ENCODE measurements at places on chromosomes 11 and 22.

- DNase-seq: no peak
Observed at GRCh38 chr22:20951151-20951931, 15.7 kb upstream of the AIFM3 start.

DNA sequence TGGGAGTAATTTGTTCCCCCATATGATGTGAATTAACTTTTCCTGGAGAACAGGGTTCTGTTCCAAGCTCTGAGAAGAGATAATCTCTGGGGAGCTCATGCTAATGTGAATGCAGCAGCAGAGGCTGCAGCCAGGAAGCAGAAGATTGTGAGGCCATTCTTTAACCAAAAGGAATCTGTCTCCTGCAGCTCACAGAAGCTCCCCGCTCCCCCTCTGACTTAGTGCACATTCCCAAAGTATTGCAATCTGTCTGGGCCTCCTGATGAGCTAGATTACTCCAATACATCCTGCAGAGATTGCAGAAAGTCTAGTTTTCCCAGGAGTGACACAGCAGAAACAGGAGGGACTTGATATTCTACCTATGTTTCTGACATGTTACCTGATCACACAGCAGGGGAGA is 420.6 kb upstream of the FAT3 start:
- DNase-seq: no peak

DNA sequence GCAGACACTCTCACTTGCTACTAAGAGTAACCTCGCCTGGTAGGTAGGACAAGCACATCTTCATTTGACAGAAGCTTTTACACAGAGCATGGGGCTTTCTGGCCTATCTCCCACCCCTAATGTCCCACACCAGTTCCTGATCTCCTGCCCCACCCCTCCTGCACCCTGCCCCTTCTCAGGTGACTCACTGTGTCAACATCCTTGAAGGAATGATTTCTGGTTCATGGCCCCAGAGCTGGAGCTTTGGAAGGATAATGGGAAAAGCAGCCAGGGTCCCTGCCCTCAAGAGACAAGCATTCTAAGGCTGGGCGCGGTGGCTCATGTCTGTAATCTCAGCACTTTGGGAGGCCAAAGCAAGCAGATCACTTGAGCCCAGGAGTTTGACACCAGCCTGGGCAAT is 47.2 kb downstream of the LRFN4 start:
- no peak for DNase-seq

- no peak for DNase-seq
Observed at GRCh38 chr11:68581439-68581838, 102.9 kb upstream of the GAL start.

DNA sequence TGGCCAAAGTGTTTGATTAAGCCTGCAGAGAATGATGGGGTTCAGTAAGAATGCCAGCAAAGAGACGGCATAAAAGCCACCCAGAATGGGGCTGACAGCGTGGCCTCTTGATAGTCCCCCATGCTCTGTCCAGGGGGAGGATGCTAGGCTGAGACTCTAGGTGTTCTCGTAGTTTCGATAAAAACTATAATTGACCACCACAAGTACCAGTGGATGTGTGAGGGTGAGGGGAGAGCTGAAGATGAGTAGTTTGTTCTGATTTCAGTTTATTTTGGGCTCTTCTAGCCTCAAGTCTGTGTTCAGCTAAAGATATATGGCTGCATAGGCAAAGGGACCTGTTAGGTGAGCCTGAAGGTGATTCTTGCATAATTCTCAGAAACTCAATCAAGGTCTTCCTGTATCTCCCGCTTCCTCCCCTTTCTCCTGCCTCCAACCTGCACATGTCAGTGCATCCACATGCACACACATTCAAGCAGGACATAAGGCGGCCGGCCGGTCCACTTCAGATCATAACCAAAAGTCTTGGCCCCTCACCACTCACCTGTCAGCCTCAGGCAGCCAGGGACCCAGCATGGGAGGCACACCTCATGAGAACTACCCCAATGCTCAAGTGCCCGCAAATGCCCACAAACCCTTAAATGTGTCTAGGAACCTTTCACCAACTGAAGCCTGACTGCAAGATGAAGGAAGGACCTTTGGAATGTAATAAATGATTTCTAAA is 31.2 kb downstream of the FLI1 start:
- DNase-seq: no peak

DNA sequence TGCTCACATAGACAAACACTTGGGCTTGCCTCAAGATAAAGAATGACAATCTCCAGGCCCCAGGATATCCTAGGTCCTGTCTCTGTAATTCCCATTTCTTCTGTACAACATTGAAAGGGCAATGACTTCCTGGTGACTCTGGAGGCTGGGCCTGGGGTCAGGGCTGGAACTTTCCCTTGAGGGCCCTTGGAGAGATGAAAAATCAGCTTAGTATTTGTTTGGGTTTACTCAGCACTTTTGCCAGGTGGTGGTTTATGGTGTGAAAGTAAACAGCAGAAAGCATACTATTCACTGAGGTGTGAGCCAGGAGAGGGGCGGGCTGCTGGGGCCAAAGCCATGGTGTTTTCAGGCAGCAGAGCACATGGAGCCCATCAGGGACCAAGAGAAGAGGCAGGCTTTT is 214.7 kb upstream of the NARS2 start:
- no peak for DNase-seq

DNA sequence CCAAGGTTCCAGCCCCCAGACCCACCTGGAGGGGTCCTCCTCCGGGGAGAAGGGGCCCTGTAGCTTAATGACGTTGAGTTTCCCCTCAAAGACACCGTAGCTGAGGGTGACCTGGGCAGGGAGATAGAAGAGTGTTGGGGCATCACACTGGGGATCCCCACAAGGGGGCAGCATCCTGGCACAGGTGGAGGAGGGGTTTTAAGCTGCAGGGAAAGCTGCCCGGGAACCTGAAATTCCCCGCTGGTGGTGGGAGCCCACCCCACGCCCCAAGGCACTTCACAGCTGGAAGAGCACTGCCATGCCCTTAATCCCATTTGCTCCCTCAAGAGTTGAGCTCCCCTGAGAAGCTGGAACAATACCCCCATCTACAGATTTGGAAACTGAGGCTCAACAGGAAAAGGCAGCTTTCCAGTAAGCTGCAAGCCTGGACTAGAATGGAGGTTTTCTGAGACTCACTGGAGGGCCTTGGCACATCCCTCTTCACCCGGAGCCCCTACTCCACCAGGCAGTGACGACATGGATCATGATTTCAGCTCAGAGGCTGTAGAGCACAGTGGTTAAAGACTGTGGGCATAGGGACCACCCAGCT is 13.7 kb downstream of the MFNG start:
- DNase-seq: no peak

GRCh38 chr22:36839356-36840073 is 21.3 kb upstream of the NCF4 start:
- DNase-seq: no peak

- no peak for DNase-seq
Observed at GRCh38 chr11:34161812-34162492, 56.5 kb downstream of the NAT10 start.

- no peak for DNase-seq
Observed at GRCh38 chr11:8028766-8029165, 41.6 kb downstream of the EIF3F start.

DNA sequence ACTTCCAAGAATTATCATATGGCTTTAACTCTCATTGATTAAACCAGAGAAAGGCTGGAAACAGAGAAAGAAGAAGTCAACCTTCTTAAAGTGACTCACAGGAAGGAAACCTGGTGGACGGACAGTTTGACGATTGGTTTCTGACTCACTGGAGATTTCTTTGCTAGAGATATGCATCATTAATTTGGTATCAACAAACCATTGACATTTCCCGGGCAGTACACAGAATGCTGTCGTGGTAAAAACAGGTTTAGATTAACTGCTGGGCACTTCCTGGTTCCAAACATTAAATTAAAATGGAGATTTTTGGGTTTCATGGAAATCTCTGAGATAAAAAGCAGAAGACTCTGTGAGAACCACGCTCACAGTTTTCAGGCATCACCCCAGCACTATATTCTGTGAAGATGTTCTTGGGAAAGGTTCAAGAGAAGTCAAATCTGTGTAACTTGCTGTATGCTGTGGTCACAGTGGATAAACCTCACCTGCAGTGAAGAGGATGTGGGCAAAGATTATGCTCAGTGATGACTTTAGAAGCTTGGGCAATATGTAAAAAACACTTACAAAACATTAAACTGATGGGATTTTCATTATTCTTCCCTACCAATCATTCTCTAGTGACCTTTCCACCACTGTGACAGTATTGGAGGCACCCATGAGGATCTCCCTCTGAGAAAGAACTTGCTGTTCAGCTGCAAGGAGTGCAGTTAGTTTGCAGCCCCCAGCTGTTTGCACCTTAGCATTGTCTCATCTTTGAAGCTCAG is 61.1 kb upstream of the CD44 start:
- no peak for DNase-seq

- DNase-seq: no peak
Observed at GRCh38 chr22:20644071-20644642, 129.8 kb upstream of the SERPIND1 start.

DNA sequence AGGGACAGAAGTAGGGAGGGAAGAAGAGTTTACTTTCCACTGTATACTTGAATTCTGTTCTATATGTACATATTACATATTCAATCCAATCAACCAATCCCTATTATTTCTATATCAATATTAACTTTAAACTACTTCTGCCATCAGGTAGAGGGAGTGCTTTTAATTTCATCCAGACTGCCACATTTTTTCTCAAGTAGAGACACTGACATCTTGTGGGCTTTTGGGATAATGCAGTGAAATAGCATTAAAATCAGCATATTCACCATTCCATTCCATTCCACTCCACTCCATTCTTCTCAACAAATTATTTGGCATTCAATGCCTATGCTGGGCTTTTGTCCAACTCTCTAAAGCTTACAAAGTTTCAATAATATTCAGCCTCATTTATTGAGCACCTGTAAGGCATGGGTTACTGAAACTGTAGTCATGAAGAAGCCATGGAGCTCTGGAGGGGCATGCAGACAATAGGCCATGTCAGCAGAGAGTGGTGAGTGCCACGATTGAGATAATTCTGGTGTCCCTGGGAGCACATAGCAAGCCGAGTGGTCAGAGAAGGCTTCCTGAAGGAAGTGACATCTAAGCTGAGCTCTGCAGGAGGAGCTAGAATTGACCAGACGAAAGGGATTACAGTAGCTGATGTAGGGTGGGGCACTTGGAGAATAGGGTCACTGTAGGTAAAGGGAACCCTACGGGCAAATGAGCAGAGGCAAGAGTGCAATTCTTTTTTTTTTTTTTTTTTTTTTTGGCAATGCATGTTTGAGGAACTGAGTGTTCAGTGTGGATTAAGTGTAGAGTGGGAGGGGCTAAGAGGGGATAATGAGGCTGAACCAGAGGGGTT is 12.8 kb upstream of the CLPB start:
- no peak for DNase-seq

GRCh38 chr11:98180511-98180910 is 840.2 kb upstream of the CNTN5 start:
- no peak for DNase-seq

GRCh38 chr11:93411705-93412104 is 81.2 kb downstream of the DEUP1 start:
- DNase-seq: no peak

DNA sequence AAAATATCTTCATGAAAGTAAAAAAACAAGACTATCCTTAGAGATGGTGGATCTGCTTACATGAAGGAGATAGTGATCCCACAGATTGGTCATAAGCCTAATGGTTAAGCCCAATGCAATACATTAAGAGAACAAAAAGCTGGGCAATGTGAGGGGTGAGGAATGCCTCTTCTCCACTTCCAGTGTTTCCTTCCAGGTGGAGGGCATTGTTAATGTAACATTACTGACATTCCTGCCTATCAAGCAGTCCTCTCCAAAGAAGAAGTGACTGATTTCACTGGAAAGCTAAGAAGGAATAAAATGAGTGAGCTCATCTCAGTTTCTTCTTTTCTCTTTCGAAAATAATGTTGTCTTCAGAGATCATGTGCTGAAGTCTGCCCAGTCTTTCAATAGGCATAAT is 207.8 kb downstream of the RAB38 start:
- DNase-seq: no peak

DNA sequence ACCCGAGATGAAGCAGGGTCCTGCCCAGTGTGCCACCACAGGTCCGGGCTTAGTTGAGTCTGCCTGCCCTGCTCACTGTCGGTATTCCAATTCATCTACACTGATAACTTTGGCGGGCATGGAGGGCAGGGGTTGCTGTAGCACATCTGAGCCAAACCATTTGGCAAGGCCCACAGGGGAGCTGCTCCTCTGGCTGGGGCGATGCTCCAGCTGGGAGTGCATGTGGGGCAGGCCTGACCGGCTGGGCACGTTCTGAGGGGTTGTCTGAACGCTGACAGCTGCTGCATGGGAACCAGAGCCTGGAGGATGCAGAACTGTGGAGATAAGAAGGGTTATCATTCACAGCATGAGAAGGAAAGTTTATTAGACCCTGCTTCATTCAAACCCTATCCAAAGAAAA is 40.4 kb downstream of the DRG1 start:
- DNase-seq: no peak

- no peak for DNase-seq
Observed at GRCh38 chr11:60852117-60852981, 3.4 kb downstream of the PTGDR2 start.

DNA sequence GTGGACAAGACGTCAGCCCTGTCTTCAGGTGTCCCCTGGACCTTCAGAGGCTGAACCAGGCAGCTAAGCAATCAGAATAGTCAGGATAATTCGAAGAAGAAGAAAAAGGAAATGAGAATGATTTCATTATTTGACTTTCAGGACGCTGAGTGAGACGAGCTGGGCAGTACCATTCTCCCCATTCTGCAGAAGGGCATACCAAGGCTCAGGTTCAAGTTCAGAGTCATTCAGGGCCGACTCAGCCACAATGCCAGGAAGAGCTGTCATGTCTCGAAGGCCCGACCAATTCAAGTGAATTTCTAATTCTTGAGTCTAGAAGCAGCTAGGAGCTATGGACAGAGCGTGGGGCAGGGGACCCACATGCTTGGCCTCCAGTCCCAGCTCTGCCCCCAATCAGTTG is 33.8 kb upstream of the CD82 start:
- DNase-seq: no peak

DNA sequence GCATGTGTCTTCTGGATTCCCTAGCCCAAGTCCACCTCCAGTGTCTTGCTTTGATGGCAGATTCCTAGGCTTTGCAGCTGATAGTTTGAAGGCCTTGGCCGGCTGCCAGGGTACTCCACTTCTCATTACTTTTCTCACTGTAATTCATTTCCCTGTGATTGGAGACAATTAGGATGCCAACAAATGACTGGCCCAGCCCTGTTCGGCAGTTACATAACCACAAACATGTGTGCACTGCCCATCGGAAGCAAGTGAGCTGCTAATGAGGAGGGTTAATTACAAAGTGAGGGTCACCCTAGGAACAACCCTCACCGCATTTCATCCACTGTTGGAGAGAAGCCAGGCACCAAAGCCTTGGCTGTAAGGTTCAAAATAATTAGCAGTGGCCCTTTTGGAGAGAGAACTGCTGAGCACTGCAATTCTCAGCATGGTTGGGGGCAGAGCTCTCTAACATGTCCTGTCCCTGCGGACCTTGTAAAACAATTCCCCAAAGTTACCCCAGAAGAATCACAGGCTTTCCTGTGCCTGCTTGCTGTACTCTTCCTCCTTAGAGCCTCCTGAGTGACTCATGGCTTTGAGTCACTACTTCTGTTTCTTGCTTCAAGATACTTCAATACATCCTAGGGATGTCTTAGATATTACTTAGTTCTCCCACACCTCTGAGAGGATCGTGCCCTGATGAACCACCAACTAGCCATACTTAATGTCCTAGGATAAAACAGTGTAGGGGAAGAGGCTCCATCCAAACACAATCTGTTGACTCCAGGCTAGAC is 109.7 kb upstream of the GALNT18 start:
- no peak for DNase-seq

- no peak for DNase-seq
Observed at GRCh38 chr11:45224766-45225165, 61.4 kb downstream of the SYT13 start.
